Smooth muscle cell of the brain vasculature (primary cell): ENCODE measurements at places on chromosomes 3 and 15.

DNA sequence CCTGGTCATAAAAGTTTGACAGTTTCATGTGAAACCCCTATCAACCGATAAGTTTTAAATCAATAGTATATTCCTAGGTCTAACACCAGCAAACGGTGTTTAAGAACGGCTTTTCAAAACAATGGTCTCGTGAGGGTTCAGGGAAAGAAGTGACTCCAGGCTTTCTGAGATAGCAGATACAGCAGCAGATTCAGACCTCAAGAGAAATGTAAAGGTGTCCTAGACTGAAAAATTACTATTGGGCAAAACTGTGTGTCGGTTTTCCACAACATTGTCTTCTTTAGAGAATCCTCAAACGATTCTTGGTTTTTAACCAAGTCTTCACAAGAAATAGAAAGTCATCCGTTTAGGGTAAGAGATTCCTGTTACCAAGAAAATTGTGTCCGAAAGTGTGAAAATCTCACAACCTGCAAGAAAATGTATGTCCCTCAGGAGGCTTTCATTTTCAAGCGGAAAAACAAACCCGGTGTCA lies 1.2 kb downstream of the SETD2 start:
- DNase-seq, result no peak

DNA sequence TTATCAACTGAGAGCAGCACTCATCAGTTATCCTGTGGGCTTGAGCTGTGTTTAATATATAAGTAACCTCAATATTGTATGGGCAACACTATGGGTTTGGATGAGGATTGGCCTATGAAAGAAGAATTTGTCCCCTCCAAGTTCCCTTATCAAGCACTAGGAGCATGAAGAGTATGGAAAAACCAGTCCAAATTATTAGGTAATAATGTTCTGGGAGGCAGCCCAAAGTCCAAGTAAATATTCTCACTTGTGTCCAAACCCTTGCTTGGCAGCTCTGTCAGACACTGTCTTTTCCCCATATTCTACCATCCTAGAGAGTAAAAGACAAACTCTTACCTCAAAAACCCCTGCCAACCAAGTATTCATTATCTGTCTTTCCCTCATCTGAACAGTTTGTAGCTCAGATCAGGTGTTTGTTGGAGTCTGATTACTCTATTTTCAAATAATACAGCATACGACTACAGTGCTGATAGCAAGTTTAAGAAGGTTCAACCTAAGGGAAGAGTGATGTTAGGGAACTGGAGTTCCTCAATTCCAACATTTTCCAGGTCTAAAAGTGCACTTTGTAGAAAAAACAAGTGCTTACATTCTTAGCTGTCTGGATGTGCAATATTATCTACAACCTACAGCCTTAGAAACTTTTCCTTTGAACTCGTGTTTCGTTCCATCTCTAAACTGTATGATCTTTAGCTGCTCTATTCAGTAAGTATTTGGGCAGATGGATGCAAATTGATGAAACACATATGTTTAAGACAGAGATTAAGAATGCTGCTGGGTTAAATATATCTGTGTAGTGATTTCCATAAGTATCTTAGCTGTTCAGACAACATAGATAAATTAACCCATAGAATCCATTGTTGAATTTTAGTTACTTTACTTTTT lies 89.7 kb upstream of the PHLDB2 start:
- DNase-seq, result no peak

- DNase-seq, result no peak
These were observed 15.7 kb upstream of the RPS27L start for GRCh38 chr15:63172851-63173451.

DNA sequence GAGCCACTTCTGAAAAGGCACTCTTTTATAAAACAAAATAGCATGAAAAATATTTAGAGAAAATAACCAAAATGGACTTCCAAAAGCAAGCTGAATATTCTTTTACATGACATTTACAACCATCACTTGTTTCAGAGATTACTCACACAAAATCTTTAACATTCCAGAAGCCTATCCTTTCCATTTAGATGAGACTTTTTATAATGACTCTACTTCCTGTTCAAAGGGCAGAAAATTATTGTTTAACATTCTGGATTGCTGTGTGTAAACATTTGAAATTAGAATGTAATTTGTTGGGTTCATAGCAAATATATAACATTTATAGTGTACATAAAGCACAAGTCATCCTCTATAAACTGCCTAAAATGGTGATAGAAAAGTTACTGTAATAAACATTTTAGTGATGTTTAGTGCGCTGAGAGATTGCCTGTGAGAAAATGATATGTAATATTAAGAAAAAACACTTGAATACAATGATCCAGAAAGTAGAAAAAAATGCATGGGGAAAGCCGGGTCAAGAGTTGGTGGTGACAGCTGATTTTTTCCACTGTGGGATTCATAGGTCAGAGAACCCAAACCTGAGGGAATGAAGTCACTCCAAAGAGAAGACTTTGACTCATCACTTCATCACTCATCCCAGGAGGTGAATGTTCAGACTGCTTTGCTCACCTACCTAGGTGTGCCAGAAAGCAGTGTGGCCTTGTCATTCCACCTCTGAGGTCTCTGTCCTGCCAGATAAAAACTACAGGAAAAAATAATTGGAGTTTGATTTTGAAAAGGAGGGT lies 305.8 kb downstream of the ARPP21 start:
- no peak for DNase-seq

DNA sequence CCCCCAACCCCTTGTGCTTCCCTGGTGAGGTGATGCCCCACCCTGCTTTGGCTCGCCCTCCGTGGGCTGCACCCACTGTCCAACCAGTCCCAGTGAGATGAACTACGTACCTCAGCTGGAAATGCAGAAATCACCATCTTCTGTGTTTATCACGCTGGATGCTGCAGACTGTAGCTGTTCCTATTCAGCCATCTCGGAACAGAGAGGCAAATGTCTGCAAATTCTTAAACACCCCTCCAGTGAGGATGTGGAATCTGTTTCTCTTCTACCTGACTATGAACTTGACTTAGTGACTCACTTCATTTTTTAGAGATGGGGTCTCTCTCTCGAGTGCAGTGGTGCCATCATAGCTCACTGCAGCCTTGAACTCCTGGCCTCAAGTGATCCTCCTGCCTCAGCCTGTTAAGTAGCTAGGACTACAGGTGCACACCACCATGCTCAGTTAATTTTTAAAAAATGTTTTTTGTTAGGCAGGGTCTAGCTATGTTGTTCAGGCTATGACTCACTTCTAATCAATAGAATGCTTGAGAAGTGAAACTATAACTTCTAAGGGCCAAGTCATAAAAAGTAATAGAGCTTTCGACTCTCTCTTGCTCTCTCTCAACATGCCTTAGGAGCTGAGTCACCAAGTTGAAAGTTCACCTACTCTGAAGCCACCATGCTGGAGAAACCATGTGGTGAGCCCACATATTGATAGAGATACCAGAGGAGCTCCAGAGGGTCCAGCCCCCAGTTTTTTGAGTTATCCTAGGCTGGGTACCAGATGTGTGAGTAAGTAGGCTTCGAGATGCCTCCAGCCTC lies 11.5 kb upstream of the PARP14 start:
- DNase-seq, result no peak

DNA sequence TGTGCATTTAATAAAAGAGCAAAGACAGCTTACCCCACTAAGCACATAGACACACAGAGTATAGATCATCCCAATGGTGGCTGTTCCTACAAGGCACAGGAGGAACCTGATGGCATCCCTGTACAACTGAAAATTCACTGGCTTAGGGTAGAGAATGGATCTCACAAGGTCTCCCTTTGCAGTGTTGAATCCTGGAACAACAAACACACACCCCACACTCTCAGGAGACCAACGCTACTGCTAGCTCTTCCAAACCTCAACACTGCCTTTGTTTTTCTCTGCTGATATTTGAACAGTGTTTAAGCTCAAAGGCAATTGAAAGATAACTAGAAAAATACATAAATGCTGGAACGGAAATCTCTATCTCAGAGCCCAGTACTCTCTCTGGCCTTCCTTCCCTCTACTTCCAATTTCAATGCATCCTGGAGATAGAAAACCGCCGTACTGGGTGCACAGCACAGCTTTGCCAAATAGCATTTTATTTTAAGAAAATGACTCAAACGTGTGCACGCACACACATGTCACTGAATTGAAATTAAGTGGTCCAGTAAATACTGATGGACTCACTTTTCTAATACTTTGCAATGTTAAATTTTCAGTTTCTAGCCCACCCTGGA lies 87.5 kb upstream of the ATP13A5 start:
- no peak for DNase-seq

DNA sequence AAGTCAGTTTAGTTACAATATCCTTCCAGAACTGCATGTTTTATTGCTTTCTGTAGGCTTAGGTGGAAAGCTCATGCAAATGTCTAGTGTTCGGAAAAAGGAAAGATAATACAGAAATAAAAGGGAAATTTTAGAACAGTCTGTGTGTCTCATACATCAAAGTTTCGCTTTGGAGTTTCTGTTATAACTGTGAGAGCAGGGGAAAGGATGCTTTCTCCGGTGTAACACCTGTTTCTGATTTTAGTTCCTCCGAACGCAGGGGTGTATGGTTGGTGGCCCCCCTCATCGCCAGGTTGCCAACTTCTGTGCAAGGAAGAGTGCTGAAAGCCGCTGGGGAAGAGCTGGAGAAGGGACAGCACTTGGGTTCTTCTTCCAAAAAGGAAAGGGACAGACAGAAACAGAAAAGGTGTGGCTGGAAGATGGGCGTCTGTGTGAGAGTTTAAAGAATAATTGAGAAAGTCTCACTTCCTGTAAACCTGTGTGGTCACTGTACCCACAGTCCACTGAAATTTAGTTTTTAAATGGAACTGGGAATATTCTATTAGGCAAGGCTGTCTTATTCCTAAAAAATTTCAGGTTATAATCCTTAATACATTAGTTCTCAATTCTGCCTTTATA lies 6.7 kb downstream of the P2RY12 start:
- DNase-seq, result no peak

DNA sequence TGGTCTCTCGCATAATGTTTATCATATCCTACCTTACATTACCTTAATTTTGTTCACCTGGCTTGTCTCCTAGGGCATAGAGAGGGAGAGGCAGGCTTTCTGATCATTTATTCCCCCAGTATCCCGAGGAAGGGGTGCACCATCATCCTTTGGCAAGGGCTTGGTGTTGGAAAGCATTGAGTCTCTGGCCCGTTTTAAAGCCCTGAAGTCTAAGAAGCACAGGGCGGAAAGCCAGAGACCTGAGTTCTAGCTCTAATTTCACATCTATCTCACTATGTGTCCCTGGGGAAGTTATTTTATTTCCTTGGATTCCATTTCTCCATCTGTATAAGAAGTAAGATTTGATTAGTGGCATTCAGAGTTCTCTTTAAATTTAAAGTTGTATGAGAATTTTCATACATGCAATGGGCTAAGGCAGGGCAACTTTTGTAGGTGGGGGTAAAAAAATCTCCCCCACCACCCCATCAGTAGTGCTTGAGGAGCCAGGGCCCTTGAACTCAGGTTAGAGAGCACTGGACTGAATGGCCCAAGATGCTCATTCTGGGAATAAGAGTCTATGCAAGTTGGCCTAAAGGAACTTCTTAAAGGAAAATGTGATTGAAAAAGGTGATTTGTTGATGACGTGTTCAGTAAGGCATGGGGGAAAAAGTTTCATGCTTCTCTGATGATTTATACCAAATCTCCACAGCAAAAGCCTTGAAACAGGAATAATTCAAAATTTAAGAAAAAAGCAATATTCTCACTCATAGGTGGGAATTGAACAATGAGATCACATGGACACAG lies 10.1 kb downstream of the TMC3 start:
- no peak for DNase-seq

GRCh38 chr3:96236522-96236921 lies 577.9 kb upstream of the EPHA6 start:
- no peak for DNase-seq

GRCh38 chr3:120093911-120094775 lies at the start of gene GSK3B:
Gene GSK3B, minus strand, starts transcription at chr3:120094447. Its CDS starts 1,013 bp downstream, at chr3:120093434.
- no peak for DNase-seq

GRCh38 chr3:41991437-41991836 lies 29.5 kb upstream of the ULK4 start:
- no peak for DNase-seq

DNA sequence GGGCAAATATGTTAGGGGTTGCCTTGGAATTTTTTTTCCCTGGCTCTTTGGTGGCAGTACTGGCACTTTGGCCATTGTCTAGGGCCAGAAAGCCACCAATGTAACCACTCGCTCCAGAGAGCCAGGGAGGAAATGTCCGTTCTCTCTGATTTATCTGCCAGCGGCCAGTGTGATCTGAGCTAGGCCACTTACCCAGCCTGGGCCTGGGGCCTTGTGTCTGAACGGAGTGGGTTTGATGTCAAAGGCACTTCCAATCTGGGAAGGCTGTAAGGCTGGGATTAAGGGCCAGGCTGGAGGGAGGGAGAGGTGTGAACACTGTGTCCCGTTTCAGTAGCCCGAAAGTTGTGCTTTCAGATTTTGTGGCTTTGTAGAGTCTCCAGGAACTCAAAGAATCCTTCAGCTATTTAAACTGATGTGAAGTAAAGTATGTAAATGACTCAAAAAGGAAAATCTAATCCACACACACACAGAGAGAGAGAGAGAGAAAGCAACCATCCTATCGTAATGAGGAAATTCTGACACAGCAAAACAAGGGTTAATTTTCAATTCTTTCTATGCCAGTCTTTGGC lies 271.0 kb downstream of the PDZRN3 start:
- no peak for DNase-seq

GRCh38 chr3:141529256-141529655 lies 42.4 kb downstream of the RASA2 start:
- no peak for DNase-seq

DNA sequence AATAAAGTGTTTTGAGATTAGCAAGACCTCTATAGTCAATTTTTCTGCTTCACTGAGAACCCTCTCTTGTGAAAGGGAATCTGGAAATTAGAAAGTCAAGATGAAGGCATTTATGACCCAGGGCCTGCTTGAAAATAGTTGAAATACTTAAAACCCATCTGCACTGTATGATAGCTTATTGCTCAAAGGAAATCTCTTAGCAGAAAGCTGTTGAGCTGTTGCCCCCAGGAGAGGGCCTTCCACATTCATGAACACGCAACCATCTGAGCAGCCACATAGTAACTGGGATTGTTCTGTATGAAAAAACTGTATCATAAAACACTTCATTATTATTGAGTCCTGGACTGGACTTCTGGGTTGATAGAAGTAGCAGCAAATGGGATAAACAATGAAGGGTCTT lies 106.4 kb upstream of the PTX3 start:
- no peak for DNase-seq

DNA sequence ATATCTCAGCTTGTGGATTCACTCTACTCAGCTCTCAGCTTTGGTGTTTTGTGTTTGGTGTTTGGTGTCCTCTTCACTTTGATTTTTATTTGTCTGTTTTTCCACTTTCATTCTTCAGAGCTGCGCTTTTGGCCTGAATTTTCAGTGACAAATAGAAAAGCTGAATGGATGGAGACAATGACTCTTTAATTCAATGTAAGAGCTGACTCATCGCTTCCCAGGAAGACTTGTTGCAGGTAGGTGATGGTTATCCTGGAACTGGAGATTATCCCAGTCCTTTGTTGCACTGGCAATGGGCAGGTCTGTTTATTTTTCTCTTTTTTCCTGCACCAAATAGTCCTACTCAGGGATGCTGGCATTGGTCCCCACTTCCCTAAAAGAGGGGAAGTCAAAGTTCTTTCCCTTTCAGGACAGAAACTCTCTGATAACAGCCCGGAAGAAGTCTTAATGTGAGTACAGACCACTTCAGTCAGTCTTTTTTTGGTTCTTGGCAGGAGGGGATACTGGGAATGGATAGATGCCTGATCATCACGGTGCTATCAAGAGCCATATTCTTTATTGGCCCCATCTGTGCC lies 12.4 kb upstream of the AEN start:
- no peak for DNase-seq
